ENCODE measurements at places on chromosomes 1 and 21.

DNA sequence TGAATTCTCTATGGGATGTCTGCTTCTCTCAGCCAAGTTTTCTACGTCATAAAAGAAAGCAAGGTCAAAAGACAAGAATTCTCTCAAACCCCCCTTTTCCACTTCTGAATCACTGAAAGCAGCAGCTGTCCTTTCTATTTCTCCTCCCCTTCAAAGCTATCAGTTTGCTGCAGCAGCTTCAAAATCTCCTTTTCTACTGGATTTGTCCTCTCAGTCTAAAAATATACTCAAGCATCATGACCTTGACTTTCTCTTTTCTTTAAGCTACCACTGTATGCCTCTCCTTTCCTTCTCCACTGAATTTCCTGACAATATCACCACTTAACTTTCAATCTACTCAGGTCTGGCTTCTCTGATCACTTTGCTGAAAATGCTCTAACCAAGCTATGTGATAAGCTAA, 1.9 kb downstream of the WDR64 start:
- DNase-seq, result no peak

DNA sequence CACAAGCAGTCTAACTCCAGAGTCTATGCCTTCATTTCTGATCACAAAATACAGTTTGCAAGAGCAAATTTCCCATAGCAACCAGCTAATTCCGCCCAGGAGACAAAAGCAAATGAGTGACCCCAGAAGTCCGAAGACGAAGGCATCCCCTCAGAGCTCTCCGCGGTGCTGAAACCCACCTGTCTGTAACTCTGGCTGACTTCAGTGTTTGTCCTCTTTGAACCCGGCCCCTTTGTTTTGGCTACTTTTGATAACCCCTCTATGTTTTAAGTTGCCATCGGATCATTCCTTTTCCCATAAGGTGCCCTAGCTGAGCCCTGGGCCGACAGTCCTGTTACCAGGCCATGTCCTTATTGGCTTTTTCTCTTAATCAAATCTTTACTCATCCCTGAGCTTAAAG, 515.8 kb downstream of the PTPRU start:
- no peak for DNase-seq

- no peak for DNase-seq
Measured at GRCh38 chr1:161351482-161351881, 16.2 kb downstream of the CFAP126 start.

DNA sequence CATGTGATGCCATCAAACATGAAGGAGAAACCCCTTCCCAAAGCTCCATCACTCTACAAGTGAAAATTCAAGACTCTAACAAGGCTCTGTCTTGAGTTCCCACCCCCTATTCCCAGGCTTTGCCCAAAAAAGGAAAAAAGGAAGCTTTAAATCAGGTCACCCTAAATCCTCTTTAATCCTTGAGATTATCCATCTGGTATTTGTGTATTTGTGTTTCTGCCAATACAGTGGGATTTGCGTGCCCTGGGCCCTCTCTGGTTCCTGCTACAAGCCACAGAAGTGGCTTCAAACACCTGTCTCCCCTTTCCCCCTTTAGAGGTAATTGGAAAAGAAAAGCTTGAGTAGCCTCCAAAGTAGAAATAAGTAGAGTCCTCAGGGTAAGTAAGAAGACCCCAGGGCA, 120.4 kb downstream of the EDEM3 start:
- DNase-seq, result no peak

GRCh38 chr1:13878451-13878850, 178.5 kb downstream of the PRDM2 start:
- DNase-seq, result no peak

DNA sequence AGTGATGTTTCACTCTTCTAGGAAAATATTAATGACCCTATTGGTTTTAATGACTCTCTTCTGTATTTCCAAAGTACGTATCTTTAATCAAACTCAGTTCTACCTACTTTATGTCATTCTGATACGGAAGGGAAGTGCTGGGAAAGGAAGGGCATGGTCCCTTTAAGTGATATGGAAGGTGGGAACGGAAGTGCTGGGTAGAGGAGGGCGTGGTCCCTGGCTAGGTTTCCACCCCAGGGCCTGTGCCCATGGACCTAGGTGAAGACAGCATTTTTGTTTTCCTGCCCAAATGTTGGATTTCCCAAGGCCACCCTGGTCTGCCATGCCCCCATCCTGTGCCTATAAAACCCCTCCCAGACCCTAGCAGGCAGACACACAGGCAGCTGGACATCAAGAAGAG, 24.0 kb downstream of the RGS4 start:
- no peak for DNase-seq

- no peak for DNase-seq
Measured at GRCh38 chr1:108046026-108046425, 81.0 kb upstream of the VAV3 start.

GRCh38 chr1:243394601-243395464, 139.0 kb downstream of the SDCCAG8 start:
- no peak for DNase-seq

GRCh38 chr1:156072251-156072650, 10.0 kb downstream of the MEX3A start:
- DNase-seq, result no peak

Data from stimulated activated naive CD4-positive, alpha-beta T cell (primary cell).